ENCODE measurements at places on chromosomes 6 and 20.

GRCh38 chr6:45532721-45533210, 155.0 kb upstream of the SUPT3H start:
- peak; percentile 52 for DNase-seq

DNA sequence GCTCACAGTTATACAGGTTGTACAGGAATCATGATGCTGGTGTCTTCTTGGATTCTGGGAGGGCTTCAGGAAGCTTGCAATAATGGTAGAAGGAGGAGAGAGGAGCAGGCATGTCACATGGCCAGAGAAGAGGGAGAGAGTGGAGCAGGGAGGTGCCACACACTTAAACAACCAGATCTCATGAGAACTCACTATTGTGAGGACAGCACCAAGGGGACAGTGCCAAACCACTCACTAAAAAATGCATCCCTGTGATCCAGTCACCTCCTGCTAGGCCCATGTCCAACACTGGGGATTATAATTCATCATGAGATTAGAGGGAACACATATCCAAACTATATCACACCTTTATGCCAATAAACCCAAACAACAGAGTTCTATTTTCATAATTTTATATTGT, 67.2 kb downstream of the TRDN start:
- DNase-seq, result no peak

GRCh38 chr6:37033819-37034795, 28.7 kb downstream of the FGD2 start:
- peak; percentile 50 for DNase-seq

GRCh38 chr20:58713801-58714339, 21.3 kb downstream of the NPEPL1 start:
- no peak for DNase-seq

DNA sequence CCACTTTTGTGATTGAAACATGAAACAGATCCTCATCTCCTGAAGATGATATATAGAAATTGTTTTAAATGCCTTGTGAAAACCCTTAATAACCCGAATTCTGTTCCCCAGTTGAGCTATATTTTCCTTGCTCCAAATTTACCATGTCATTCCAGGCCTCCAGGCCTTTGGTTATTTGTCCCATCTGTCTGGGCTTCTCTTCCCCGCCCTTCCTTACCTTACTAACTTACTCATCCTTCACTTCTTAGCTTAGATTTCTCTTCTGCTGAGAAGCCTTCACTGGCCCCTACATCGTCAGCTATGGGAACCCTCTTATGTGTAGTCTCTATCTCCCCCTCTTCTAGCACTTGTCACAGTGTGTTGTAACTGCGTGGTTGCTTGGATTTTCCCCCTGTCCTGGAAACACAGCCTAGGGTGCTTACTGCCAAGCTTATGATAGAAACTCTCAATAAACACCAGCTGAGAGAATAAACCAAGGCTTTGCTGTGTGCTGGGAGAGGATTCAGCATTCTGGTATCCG, 68.6 kb downstream of the SGK1 start:
- no peak for DNase-seq

- peak; percentile 66 for DNase-seq
Observed at GRCh38 chr6:39377539-39377950, 55.0 kb upstream of the KCNK16 start.

- no peak for DNase-seq
Observed at GRCh38 chr6:22681761-22682160, 112.4 kb downstream of the HDGFL1 start.

DNA sequence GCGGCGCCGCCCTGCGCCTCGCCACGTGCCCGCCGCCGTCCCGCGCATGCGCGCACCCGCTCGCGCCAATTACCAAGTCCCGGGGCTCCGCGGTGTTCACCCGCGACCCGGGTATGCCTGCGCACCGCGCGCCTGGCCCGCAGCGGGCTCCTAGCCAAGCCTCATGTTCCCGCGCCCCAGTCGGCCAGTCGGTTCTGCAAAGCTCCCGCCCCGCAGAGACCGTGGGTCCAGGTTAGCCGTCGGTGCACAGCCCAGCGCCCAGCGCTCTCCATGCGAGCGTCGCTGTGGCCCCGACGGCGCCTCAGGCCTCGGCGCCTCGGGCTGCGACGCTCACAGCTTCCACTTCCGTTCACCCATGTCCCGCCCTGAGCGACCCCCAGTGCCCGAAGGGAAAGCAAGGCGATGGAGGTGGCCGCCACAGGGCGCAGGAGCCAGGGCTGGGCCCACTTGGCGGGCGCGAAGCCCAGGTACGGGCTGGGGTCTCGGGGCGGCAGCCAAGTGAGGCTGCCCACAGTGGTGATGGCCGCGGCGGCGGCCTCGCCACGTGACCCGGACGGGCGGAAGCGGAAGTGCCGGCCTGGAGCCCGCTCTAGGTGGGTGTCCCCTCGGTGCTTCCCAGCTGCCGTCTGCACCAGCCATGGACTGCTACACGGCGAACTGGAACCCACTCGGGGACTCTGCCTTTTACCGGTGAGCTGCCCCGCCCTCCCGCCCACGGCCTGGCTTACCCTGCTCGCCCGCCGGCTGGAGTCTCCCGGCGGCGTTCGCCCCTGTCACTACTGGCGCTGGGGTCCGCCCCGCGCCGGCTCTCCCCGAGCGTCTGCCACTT, at the start of the genes PCED1A and VPS16:
Gene PCED1A (minus strand): TSS at position 518 of the 829 bp plus-strand sequence. CDS start 743 bp downstream, outside the sequence.
Gene VPS16 (plus strand): TSS at position 608 of the 829 bp plus-strand sequence. CDS start 30 bp downstream, at position 638.
- peak; percentile 82 for DNase-seq

DNA sequence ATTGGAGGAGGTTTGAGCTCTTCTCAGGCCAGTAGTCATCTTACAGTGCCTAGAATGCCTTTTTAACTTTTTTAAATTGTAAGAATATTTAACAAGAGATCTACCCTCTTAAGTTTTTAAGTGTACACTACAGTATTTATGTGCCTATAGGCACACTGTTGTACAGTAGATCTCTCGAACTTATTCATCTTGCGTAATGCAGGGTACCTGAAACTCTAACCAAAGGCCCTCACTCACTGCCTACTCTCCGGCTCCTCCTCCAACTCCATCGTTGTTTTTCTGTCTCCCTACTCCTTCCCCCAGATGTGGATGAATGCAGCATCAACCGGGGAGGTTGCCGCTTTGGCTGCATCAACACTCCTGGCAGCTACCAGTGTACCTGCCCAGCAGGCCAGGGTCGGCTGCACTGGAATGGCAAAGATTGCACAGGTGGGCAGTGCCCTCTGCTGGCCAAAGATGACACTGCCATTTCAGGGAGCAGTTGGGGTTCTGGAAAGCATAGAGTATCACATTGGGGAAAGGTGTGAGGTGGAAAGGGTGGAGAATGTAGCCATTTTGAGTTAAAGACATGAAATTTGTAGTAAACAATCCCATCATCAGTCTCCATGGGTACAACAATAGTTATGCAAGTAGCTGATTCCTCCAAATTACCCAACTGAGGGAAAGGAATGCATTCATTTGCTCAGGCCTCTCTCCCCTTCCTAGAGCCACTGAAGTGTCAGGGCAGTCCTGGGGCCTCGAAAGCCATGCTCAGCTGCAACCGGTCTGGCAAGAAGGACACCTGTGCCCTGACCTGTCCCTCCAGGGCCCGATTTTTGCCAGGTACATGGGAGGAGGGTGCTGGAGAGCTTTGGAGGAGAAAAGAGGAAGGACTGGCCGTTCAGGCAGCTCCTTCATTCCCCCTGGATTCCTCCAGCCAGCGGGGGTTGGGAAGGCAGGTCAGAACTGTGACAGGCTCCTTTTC, 18.4 kb upstream of the ZNF76 start:
- peak; percentile 61 for DNase-seq

DNA sequence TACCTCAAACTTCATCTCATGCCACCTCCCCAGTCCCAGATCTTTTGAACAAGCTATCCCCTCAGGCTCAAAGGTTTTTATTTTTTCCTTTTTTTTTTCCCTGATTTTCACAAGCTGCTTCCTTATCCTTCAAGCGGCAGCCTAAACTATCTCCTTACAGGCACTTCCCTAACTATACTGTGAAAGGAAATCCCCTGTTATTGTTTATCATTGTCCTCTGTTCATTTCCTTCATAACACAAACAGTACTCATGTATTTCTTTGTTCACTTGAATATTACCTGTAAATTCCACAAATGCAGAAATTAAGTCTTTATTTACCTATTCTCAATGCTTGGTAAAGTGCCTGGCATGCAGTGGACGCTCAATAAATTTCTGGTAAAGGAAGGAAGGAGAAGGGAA, 48.9 kb downstream of the ME1 start:
- DNase-seq, result no peak

- no peak for DNase-seq
Observed at GRCh38 chr6:154266560-154267099, 90.0 kb downstream of the IPCEF1 start.

GRCh38 chr6:7042056-7042653, 65.6 kb upstream of the RREB1 start:
- peak; percentile 53 for DNase-seq

DNA sequence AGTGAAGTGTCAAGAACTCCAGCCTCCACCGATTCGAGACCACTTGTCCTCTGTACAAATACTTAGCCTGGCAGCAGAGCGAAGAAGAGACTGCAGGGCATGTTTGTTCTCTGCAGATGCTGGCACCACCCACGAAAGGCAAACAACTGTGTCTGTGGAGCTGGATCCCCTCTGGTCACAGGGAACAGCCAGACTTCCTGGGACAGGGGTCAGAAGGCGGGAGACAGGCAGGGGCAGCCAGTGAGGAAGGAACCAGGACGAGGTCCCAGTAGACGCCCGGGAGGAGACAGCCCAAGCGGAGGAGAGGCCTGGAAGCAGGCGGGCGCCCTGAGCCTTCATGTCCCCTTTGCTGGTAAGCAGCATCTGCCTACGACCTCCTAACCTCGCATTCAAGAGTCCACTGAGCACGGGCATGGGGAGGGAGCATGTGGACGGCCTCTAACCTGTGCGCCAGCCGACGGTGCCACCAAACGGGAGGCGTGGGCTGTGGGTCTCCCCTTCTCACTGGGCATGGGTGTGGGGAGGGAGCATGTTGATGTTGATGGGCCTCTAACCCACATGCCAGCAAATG, 265.5 kb downstream of the DLL1 start:
- DNase-seq, result no peak

GRCh38 chr6:27777614-27778355, 134.4 kb downstream of the OR2B2 start:
- DNase-seq, result no peak

- no peak for DNase-seq
Observed at GRCh38 chr20:15814911-15815310, 758.3 kb downstream of the KIF16B start.

GRCh38 chr20:17499041-17499440, 32.1 kb downstream of the BFSP1 start:
- DNase-seq, result no peak

DNA sequence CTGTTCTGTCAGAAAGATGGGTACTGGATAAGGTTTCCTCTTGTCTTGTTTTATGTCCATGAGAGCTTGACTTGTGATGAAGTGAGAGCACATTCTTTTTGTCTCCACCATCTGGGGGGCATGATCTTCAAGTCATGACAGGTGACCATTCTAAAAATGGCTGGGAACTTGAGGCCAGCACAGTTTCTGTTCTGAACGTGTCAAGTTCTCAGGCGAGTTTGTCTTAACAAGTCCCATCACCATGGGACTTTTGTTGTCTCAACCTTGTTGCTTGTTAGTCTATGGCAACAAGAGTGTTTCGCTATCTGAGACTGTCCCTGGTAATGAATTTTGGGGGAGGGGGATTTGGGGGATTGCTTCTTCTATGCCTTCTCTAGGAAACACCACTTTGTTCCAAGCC, 25.6 kb upstream of the ENPP4 start:
- no peak for DNase-seq

GRCh38 chr6:105992315-105992961, 93.7 kb upstream of the PRDM1 start:
- DNase-seq, result peak; percentile 91

DNA sequence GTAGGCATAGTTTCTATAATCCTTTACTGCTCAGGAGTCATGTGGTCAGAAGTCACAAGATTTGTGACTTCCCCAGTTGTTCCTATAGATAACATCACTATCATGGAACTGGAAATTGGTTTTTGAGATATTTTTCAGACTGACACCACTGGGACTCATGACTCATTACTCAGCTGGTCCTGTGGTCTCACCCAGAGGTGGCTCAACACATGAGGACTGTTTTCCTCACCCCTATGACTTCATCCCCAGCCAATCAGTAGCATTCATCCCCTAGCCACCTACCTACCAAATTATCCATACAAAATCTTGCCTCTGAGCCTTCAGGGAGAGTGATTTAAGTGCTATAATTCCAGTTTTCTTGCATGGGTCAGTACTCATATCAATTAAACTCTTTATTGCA, 1217.7 kb downstream of the EPHA7 start:
- DNase-seq, result no peak

GRCh38 chr6:17904491-17905120, 82.8 kb downstream of the KIF13A start:
- DNase-seq, result no peak

DNA sequence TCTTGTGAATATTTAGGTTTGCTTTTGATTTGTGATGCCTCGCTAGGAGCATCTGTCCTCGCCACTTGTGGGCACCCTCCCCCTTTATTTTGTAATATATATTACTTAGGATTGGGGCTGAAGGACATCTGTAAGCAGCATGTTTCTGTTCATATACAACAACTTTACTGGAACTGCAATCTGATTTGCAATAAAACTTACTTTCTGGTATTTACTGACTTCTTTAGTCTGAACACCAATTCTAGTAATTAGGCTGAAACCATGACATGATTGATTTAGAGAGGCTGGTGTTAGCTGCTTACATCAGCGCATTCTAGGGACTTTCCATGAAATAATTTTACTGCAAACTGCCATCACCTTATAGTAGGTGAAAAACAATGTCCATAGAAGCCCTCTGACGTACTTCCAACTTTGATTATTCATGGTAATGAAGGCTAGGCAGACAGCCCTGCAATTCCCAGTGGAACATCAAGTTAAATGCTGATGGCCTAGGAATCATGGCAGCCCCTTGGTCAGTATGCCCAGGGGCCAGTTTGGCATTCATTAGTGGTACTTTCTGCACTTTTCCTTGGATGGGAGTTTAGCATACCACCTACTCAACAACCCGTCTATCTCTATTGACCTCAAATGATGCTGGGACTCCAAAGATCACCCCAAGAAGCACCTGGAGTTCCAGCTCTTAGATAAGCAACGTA, 132.9 kb upstream of the MCHR2 start:
- DNase-seq, result no peak

DNA sequence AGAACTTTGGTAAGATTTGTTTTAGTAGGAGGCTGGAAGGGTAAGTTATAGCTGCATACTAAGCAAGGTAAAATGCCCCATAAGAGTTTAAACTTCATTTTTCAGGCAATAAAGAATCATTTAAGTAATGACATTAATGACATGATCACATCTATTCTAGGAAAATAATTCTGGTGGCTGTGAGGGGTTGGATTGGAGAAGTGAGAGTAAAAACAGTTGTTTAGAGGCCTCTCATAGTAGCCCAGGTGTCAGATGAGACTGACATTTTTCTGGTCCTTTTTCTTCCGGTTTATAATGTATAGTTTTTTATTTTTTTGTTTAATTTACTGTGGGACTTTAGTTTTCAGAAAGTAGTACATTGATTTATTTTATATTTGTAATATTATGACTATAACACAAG, 40.8 kb downstream of the ITCH start:
- DNase-seq, result no peak

- peak; percentile 20 for DNase-seq
Observed at GRCh38 chr6:42505385-42505718, 53.6 kb upstream of the TRERF1 start.

DNA sequence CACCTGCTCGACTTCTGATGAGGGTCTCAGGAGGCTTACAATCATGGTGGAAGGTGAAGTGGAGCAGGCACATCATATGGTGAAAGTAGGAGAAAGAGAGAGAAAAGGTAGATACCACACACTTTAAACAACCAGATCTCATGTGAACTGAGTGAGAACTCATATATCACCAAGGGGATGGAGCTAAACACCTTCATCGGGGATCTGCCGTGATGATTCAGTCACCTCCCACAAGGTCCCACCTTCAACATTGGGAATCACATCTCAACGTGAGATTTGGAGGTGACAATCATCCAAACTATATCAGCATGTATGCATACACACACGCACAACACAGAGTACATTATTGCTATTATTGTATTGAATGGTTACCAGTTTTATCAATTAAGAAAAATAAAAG, 453.3 kb upstream of the NRSN1 start:
- DNase-seq, result no peak
